ENCODE measurements at places on chromosomes 6 and 20.

- no peak for DNase-seq
Measured at GRCh38 chr6:24919056-24919892, 16.5 kb downstream of the RIPOR2 start.

GRCh38 chr6:912871-913835 is 220.2 kb upstream of the EXOC2 start:
- no peak for DNase-seq

- no peak for DNase-seq
Measured at GRCh38 chr6:136011475-136011874, 160.0 kb downstream of the PDE7B start.

DNA sequence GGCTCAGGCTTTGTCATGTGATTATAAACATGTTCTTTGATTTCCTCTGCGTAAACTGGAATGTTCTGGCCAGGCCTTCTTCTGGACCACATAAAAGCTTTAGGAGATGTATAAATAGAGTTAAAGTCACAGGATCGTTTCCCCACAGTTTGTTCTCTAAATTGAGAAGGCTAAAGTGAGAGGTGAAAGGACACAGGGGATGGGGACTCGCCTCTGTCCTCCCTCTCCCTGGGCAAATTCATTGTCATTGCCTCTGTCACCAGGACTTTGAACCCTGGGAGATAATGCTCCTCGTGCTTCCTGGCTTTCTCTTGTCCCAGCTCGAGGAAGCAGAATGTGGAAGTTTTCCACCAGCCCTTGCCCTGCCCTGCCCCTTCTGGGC is 20.3 kb upstream of the ZFAND3 start:
- DNase-seq, result no peak

DNA sequence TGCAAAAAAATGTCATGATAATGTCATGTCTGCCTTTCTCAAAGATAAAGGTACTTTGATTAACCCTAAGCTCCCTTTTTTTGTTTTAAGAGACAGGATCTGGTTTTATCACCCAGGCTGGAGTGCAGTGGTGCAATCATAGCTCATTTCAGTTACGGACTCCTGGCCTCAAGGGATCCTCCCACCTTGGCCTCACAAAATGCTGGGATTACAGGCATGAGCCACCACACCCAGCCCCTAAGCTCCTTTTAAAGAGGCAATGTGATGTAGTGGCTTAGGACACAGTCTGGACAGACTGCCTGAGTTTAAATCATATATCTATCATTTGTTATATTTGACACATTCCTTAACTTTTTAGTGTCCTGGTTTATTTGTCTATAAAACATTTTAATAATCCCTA is 77.0 kb downstream of the FLRT3 start:
- no peak for DNase-seq

- DNase-seq, result no peak
Measured at GRCh38 chr6:15922510-15923250, 206.2 kb upstream of the MYLIP start.

DNA sequence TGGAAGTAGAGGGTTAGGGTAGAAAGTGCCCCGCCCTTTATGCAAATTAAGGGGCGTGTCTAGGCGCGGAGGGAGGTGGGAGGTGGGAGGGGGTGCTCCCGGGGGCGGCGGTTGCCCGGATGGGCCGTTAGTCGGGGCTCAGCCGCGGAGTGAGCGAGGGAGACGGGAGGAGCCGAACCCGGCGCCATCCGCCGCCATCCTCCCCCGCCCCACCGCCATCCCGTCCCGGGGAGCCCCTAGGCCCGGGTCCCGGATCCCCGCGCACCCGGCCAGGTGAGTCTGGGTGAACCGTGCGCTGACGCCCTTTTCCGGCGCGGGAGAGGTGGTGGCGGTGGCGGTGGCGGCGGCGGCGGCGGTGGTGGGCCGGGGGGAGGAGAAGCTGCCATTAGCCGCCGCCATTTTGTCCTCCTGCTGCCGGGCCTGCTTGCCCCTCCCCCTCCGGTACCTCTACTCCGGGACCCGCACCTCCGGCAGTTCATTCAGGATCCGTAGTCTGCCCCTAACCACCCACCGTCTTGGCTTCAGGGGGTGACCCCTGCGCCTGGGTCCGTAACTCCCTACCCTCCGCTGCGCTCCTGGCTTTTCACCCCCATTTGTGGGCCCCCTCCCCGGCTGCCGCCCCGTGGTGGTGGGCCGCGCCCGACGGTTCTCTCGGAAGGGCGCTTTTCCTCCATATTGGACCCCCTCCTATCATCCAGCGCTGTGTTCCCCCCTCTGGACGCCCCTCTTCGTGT is at the start of gene PRRC2A:
Gene PRRC2A (plus strand): TSS at position 130 of the 734 bp plus-strand sequence. CDS start 2,075 bp downstream, outside the sequence.
- peak; percentile 46 for DNase-seq

Data from stimulated activated CD8-positive, alpha-beta memory T cell treated with anti-CD3 and anti-CD28 coated beads, Interleukin-4, amount 100 ng/mL, for 1 hour (primary cell).